ENCODE measurements at places on chromosomes 16 and 17. TPM values are rescaled to one million over a fixed set of nuclear protein-coding genes. Genes with fewer than 3 reads are reported as not detected.
A peak's percentile ranks its signal among the peaks of the same experiment; 100 is the strongest.

The WNT9B gene
- total RNA-seq, result 0.53 TPM

The KRTAP3-1 gene
- total RNA-seq, result not detected

The TMEM114 gene
- total RNA-seq, result not detected

The GPR139 gene
- not detected for total RNA-seq

The KCNJ12 gene
- total RNA-seq, result 8.6 TPM

GRCh38 chr17:48026502-48027321 lies 10.9 kb downstream of the COPZ2 start:
- no peaks in the 10 kb centered on the region for H3K27me3 ChIP-seq
- H3K4me3 ChIP-seq, result no peak overlapping the region
- DNase-seq, result peak; percentile 83
- H3K36me3 ChIP-seq, result no peaks in the 10 kb centered on the region

DNA sequence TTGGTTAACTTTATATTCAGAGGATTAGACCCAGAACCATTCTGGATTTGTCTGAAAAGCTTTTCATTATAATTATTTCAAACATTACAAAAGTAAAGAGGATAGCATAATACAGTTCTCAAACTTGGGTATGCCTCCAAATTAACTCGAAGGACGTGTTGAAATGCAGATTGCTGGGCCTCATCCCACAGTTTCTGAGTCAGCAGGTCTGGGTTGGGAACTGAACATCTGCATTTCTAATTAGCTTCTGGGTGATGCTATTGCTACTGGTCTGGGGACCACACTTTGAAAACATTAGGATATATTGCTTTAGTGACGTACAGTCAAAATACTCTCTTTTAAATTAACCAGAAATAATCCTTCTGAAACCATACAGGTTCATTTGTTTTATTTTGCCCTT lies 10.0 kb downstream of the TPPP3 start:
- H3K27me3 ChIP-seq, result no peaks in the 10 kb centered on the region
- H3K4me3 ChIP-seq, result no peak overlapping the region
- no peak overlapping the region for H3K27ac ChIP-seq
- no peaks in the 10 kb centered on the region for H3K36me3 ChIP-seq
- H3K4me1 ChIP-seq, result no peaks in the 10 kb centered on the region

DNA sequence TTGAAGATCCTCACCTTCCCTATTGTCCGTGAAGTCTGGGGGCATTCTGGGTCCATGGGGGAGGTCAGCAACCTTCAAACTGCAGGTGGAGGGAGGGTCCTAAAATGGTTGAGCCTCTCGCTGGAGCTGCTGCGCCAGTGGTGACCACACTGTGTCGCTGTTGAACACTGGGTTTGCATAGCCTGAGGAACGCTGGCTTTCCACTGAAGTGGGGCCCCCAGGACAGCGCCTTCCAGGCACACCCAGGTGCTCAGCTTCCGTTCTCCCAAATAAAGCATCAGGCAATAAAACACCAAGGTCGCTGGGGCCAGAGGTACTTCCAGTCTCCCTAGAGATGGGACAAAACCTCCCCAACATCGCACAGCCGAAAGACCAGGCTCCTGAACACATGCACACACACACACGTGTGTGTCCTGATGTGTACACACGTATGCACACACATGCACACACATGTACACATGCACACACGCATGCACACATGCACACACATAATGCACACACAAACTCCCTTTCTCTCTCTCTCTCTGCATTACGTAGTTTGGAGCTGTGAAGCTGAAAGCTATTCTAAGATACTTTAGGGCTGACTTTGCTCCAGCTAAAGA lies 120.6 kb downstream of the IRF8 start:
- no peak overlapping the region for H3K4me3 ChIP-seq
- no peak for DNase-seq
- H3K27ac ChIP-seq, result no peak overlapping the region
- H3K36me3 ChIP-seq, result no peaks in the 10 kb centered on the region

All from heart right ventricle (tissue), 16 donors.